Skin of body (tissue), 3 donors: ENCODE measurements at places on chromosomes 6 and 20. TPM values are rescaled to one million over a fixed set of nuclear protein-coding genes. Genes with fewer than 3 reads are reported as not detected.

ACOT8 gene
- 15.8 TPM for total RNA-seq

CCDC170 gene
- 1.9 TPM for total RNA-seq

OR2J3 gene
- total RNA-seq = not detected

PRRT1 gene
- total RNA-seq = 0.20 TPM

RAB44 gene
- total RNA-seq = 0.59 TPM

TMEM170B gene
- 5.8 TPM for total RNA-seq

SAMD10 gene
- 1.6 TPM for total RNA-seq

DLL1 gene
- total RNA-seq = 11.2 TPM
